Pancreas (tissue), 10 donors: ENCODE measurements at places on chromosomes 2 and 18. TPM values are rescaled to one million over a fixed set of nuclear protein-coding genes. Genes with fewer than 3 reads are reported as not detected.

ANKRD23 gene
- total RNA-seq = 2.7 TPM

DYNAP gene
- total RNA-seq = not detected

CCDC148 gene
- 0.58 TPM for total RNA-seq

ARHGEF33 gene
- total RNA-seq = 0.91 TPM

CHRNG gene
- not detected for total RNA-seq

CD207 gene
- not detected for total RNA-seq

RFX8 gene
- 0.28 TPM for total RNA-seq

DNA sequence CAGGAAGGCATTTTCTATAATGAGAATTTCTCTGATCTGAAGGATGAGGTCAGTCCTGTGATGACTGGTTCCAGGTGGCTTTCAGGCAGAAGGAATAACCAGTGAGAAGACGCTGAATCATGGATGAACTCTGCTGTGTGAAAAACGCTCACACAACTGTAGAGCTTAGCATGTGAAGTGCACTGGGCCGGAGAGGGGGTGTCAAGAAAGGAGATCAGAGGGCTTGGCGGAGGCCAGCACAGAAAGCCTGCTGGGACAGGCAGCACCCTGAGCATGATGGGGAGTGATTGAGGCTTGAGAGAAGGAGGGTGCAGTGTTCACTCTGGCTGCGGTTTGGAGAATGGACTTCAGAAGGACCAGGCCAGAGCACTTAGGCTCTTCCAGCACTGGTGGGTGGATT lies 236.5 kb downstream of the TPGS2 start:
- no peak for DNase-seq

DNA sequence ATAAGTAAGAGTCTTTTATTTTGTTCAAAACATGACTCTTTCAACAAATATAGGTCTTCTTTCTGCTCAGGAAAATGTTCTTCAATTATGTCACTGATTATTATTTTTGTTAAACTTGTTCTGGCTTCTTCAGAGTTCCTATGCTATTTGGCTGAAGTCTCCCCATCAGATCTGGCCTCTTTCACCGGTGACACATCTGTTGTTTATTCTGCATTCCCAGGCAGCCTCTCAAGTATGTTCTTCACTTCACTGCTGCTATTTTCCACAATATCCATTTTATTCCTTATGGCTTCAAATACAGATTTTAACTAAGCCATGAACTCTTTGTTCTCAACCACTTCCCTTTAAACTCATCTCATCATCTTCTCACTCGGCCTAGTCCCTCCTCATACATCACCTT lies 45.7 kb downstream of the HDAC4 start:
- no peak for DNase-seq

- peak; percentile 33 for DNase-seq
Measured at GRCh38 chr18:3213300-3214059, 6.3 kb downstream of the MYOM1 start.

- no peak for DNase-seq
Measured at GRCh38 chr2:122758967-122759366, 1003.5 kb downstream of the TSN start.

DNA sequence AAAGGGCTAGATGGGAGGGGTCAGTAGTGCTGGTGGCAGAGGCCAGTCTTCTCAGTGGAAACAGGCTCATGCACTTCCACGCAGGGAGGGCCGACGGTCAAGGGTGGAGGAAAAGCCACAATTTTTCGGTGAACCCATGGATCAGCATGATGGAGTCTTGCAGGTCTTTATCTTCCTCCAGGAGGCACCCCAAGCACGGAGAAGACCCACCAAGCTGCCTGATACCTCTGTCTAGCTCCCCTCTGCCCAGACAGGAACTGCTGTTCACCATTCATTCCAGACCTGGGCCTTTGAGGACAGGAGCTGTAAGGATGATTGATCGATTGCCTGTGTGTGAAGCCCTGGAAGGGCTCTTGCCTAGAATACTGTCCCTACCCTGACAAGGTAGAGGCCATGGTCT lies 2.8 kb upstream of the LRRFIP1 start:
- no peak for DNase-seq

GRCh38 chr2:71385012-71385411 lies 53.4 kb downstream of the ZNF638 start:
- no peak for DNase-seq

DNA sequence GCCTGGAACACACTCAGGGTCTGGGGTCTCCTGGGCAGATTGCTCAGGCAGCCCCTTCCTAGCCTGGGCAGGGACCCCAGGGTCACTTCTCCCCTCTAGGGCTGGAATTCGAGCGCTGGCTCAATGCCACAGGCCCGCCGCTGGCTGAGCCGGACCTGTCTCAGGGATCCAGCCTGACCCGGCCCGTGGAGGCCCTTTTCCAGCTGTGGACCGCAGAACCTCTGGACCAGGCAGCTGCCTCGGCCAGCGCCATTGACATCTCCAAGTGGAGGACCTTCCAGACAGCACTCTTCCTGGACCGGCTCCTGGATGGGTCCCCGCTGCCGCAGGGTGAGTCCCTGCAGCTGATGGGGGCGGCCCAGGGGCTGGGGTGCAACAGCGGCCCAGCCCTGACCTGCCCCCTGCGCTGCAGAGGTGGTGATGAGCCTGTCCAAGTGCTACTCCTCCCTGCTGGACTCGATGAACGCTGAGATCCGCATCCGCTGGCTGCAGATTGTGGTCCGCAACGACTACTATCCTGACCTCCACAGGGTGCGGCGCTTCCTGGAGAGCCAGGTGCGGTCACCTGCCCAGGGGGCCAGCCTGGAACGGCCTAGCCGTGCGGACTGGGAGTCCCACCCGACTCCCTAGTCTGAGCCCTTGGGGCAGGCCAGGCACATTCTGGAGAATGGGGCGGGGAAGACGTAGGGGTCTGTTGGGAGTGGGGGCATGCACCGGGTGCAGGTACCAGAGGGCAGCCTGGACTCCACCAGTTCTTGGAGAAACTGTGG lies 8.3 kb downstream of the RNPEPL1 start:
- peak; percentile 52 for DNase-seq

GRCh38 chr2:127146071-127146725 lies 39.2 kb upstream of the BIN1 start:
- DNase-seq = no peak

DNA sequence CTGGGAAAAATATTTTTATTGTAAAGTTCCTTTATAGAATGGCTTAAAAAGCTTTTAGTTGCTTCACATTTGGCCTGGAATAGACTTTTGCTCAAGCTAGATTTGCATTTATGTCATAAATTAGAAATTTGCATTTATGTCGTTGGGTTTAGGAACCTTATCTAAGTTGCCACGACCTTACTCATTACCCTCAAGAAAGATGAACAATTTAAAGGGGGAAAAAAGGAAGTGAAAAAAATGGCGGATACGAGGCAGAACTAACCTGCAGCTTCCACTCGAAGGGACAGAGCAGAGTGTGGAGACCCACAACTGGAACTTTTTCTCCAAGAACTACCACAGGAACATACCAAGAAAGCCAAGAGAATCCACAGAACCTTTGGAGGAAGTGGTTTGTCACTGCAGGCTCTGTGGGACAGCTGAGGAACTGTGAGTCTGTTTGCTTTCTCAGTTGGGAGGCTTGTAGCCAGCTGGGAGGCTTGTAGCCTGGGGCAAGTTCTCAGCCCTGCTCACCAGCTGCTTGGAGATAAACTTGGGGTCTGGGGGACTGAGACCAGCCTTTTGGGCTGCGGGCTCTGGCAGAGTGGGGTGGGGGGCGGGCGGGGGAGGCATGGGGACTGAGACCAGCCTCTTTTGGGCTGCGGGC lies 349.9 kb upstream of the MEIS1 start:
- DNase-seq = no peak

DNA sequence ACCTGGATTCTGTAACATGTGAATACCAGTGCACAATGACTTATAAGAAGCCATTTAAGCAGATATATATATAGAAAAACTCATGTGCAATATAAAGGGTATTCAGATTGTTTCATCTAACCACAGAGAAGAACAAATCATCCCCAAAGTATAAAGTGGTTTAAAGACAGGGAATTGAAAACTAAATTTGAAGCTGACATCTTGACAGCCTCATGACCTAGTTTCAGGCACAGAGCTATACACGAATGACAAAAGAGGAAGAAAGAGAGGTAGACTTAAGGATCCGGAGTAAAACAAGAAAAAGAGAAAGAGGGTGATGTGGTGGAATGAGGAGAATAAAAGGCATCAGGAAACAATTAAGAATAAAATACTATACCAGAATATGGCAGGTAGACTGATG lies 194.5 kb downstream of the EPHA4 start:
- no peak for DNase-seq

DNA sequence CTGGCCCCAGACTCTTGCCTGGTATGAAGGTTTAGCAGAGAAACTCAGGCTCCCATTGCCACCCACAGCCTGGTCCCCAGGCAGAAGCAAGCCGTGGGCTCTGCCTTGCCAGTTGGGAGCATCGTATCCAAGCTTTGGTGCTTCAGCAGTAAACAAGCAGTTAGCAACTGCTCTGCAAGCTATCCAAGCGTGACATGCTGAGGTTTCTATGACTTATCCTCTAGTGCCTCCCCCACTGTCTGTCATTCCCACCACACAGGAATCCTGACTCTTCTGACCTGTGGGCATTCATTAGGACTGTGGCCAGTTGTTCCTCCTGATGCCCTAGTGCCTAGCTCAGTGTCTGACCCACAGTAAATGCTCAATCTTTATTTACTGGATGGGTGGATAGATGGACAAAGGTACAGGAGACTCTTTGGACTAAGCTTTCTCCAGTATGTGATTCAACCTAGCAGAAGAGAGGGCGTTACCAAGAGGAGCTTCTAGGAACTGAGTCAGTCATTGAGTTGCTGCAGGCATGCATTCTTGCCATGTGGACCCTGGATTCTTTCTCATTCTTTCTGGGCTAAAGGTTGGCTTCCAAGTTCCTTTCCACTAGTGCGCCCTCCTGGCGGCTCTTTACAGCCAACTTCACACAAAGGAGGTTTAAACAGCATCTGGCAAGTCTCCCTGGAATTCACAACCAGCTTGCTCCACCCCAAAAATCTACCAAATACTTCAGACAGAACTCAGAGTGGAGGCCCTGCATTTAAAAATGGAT lies 40.6 kb upstream of the MRPL19 start:
- peak; percentile 18 for DNase-seq

DNA sequence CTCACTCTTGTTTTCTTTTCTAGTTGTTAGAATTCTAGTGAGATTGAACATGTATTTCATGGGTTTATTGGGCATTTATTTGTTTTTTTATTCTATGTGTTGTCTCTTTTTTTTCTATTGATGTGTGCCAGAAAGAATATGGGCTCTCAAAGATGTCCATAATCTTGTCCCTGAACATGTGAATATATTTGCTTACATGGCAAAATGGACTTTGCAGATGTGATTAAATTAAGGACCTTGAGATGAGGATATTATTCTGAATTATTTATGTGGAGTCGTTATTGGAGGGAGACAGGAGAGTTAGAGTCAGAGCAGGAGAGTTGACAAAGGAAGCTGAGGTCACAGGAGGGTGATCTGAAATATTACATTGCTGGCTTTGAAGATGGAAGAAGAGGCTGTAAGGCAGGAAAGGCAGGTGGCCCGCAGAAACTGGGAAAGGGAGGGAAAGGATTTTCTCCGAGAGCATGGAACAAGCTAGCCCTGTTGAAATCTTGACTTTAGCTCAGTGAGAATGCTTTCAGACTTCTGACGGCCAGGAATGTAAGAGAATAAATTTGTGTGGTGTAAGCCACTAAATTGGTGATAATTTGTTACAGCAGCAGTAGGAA lies 82.8 kb downstream of the NABP1 start:
- no peak for DNase-seq
